NCI-H748 treated with DMSO at 0.1 percent for 48 hours (cell line): ENCODE measurements at places on chromosomes 12 and 14.

DNA sequence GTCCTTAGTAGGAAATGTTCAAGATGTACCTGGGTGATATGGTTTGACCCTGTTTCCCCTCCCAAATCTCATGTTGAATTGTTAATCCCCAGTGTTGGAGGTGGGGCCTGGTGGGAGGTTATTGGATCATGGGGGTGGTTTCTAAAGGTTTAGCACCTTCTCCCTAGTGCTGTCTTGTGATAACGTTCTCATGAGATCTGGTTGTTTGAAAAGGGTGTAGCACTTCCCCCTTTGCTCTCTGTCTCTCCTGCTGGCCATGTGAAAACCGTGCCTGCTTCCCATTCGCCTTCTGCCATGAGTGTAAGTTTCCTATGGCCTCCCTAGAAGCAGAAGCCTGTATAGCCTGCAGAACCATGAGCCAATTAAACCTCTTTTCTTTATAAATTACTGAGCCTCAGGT, 353.0 kb upstream of the SFSWAP start:
- no peak for DNase-seq

- DNase-seq: no peak
Measured at GRCh38 chr14:78088916-78089315, 81.3 kb upstream of the NRXN3 start.

DNA sequence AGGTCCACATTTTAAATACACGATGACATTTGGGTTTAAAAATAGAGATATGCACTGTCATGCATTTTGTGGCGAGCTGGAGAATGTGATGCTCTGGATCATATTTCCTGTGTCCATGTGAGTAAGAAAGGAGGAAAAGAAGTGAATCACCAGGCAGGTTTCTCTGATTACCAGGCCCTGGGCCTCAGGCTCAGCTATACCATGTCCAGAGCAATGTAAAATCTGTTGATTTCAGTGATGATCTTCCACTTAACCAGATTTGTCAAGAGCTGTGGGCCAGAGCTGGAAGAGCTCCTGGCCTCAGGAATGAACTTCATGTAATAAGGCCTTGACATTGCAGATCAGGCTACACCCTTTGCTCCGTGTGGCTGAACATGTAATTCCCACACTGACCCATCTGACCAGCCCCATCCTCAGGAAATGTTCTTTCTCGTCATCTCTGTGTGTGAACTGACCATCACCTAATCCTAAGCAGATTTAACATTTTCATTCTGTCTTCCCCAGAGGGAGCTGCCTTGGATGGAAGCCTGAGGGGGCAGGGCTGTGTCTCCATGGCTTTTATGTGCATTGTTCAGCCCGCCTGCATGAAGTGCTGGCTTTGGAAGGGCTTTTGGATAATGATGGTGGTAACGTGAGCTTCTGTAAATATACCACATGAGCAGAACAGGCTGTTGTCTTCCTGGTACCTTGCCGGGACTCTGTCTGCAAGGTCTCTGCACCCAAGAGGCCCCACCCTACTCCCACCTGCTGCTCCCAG, 54.5 kb downstream of the CRACR2A start:
- DNase-seq: peak; percentile 79

DNA sequence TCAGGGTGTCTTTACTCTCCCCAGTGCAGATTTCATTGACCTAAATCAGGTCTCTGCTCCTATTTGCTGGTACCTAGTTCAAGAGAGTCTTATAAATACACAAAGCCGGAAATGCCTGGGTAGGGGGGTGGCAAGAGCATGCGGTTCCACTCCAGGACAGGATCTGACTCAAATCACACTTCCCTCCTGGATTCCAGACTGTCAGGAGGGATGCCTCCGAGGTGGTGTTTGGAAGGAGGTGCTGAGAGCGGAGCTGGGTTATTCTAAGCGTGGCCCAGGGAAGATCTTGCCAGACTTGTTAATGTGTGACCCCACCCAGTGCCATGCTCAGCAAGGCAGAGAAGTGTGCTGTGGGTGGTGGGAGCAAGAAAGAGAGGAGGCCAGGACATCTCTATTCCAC, 49.8 kb downstream of the B4GALNT3 start:
- no peak for DNase-seq

GRCh38 chr12:110114528-110114937, 9.6 kb upstream of the IFT81 start:
- DNase-seq: no peak

- DNase-seq: no peak
Measured at GRCh38 chr14:105439710-105440553, 20.3 kb downstream of the MTA1 start.

GRCh38 chr14:102625564-102626296, 33.3 kb downstream of the RCOR1 start:
- DNase-seq: no peak
